ENCODE measurements at places on chromosomes 3 and 15.

- no peak for DNase-seq
Observed at GRCh38 chr3:175573226-175573625, 714.1 kb downstream of the NAALADL2 start.

GRCh38 chr15:70274255-70274880, 176.7 kb upstream of the TLE3 start:
- no peak for DNase-seq

- DNase-seq = no peak
Observed at GRCh38 chr3:162799910-162800309, 1303.3 kb downstream of the OTOL1 start.

DNA sequence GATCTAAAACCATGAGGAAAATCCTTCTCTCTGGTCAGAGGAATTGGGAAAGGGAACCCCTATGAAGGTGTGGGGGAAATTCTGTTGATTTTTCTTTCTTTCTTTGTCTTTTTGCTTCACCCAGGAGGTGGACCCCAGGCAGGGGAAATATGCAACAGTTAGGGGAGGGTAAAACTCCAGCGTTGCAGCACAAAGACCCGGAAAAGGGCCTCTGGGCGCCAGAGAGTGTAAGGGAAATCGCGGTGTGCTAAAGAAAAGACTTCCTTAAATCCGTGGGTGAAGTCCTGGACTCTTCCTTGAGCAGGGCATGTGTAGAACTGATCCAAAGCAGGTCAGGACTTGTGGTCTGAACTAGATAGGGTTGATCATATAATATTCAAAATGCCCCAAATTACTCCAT, 11.1 kb upstream of the TBC1D21 start:
- no peak for DNase-seq

DNA sequence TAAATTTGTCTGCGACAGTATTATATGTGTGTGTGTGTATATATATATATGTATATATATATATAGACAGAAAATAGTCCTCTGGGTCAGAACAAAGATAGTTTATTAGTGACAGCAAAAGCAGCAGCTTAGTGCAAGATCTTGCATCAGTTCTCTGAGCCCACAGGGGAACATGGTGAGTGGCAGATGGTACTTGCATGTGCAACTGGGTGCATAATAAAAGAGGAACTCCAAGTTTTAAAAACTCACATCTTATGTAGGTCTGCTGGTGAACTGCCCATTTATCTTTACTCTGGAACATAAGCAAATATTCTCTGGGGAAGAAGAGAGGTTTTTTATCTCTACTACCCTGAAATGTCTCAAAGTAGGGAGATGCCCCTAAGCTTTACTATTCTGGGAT, 276.4 kb downstream of the POLQ start:
- DNase-seq = no peak

DNA sequence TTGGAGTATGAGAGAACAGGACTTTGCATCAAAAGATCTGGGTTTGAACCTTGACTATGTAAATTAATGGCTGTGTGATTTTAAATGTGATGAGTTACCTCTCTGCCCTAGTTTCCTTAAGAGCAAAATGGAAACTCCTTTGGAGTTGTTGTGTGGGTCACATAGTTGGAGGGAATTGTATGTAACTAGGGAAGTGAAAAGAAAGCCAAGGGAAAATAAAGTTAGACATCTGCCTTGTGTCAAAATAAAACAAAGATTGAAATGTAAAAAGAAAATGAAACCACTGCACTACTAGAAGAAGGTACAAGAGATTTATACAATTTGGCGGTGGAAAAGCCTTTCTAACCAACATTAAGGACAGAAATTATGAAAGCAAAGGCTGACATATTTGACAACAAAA, 1.7 kb upstream of the EHD4 start:
- DNase-seq = no peak

GRCh38 chr3:108406661-108407206, 103.7 kb downstream of the MYH15 start:
- DNase-seq = peak; percentile 48

DNA sequence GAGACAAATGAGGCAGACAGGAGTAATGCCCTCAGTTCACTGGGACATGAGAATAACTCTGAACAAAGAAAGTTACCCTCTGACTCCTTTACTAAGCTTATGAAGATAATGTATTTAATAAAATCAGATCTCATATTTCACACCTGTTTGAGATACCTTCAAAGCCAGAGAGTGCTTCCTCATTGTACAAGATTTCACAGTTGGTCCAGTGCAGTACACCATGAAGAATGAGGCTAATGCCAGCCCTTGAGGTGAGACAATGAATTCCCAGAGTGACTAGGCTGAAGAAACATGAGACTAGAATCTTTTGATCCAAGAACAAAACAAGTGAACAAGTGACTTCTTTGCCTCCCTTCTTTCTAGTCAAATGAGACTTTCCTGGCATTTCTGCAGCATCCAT, 1133.8 kb downstream of the TUSC7 start:
- no peak for DNase-seq

- no peak for DNase-seq
Observed at GRCh38 chr3:169268286-169268776, 395.2 kb downstream of the MECOM start.

DNA sequence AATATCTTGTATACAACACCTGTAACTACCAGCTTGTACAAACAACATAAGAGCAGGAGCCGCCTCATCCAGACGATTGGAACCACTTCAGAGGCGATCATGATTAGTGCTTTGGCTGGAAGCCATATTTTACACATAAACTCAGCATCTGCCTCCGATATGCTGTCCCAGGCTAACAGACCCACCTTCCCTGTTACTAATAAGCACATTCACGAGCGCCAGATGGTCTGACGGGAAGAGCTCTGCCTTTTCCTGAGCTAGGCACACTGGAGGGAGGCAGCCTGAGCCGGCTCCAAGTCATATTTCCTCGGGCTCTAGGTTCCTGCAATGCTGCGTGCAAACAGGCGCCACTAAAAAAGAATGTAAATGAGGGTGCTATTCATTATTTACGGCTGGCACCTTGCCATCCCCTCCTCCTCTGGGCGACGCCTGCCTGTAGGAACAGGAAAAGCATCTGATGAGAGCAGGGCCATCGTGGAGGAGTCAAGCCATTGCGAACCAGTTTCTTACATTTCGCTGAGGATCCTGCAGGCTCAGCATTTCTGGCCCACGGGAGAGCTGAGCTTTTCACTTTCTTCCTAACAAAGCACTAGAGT, 98.2 kb downstream of the ANXA2 start:
- DNase-seq = no peak

DNA sequence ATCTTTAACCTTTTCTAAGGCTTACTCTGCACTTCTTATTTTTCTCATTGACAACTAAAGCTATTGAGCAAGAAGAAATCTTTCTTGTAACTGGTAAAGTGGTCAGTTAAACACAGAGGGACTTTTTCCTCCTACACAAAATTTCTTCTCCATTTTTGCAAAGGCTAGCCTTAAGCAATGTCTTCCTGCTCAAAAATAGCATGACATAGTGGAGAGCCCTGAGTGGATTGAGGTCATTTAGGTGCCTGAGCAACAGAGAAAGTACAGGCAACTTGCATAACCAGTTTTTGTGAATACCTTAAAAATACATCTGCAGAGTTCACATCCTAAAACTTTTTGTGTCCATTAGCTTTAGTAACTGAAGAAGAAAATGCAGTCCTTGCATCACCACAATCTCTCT, 144.7 kb upstream of the TTC14 start:
- DNase-seq = no peak

DNA sequence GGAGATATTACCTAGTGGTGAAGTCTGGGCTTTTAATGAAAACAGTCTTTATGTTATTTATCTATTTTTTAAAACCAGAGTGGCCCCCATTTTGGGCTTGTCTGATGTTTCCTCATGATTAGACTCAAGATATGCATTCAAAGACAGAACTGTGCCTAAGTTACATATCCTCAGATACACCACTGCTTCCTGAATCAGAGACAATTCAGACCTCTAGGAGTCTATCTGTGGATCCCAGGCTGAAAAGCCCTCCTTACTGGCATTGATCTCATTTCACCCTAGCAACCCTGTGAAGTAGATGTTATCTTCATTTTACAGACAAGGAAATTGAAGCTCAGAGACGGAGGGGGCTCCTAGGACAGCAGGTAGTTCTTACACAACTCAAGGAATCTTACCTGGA, 16.8 kb upstream of the TGM5 start:
- no peak for DNase-seq

- no peak for DNase-seq
Observed at GRCh38 chr3:113825090-113825489, 13.5 kb upstream of the GRAMD1C start.

DNA sequence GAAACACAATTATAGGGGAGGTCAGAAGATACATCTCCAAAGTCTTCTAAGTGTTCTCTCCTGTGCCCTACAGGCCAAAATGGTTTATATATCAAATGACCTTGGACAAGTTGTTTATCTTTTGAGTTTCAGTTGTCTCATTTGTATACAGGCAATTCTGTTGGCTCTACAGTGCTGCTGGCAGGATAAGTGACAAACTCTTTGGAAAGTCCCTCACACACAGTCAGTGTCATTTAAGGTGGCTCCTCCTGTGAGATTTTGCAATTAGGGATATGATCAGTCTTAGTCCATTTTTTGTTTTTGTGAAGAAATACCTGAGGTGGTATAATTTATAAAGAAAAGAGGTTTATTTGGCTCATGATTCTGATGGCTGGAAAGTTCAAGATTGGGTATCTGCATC, 1035.8 kb upstream of the CFAP20DC start:
- DNase-seq = no peak

- DNase-seq = no peak
Observed at GRCh38 chr3:188750617-188751016, 421.2 kb upstream of the TPRG1 start.

DNA sequence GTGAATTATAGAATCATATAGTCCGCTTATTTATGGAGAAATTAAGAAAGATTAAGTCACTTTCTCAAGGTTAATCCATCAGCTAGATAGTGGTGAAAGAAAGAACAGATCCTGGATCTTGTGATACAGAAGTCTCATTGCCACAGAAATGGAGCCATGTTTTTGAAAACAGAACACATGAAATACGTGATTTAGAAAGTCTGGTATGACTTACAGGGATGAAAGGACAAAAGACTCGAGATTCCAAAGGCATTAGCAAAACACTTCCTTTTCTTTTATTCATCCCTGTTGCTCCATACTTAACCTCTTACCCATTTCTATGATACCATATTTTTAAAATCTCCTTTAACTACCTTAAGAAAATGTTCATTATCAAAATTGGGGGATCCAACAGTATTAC, 40.0 kb upstream of the TEX9 start:
- DNase-seq = no peak

GRCh38 chr3:14169435-14169834, 9.0 kb downstream of the XPC start:
- no peak for DNase-seq

DNA sequence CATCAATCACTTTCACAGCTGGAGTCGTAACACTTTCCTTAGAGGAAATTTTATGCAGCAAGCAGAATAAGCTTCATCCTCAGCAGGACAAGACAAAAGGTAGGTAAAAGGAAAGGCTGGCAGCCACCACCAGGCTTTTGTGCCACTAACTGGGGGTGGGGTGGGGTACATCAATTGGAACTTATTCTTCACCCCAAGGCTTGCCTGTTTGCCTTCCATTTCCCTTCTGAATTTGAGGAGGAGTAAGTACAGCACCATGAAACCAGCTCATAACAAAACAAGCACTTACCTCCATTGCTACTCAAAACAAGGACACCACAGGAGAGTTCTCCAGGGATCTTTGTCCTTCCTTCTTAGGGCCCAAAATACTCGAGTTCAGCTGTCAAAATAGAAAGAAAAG, 296.8 kb downstream of the ARRDC4 start:
- no peak for DNase-seq

DNA sequence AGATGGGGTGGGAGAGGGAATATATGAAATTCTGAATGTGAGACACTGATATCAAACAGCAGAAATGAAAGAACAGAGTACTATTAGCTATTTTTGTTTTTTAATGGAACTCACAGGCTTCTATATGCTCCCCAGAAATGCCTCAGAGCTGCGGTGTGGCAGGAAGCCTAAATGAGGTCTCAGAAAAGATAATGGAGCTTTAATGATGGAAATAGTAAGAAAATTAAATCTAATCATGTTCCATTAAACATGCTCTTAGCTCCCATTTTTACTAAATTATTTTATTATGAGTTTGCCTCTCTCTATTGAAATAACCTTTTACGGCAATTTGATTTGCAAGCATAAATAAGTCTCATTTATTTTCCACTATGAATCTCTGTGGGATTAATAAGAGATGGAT, 378.9 kb downstream of the ULK4 start:
- no peak for DNase-seq

DNA sequence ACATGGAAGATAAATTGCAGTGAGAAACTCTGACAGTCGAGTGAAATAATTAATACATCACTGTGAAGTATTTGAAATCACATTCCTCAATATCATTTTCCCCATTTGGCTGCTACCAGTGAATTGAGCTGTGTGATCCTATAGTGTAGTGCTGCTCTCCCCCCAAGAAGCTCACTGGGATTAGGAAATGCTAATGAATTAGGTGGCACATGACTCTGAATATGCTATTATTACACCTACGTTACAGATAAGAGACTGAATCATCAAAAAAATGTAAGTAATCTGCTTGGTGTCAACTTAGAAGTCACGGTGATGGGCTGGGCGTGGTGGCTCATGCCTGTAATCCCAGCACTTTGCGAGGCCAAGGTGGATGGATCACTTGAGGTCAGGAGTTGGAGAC, 34.7 kb upstream of the SYNM start:
- DNase-seq = no peak

DNA sequence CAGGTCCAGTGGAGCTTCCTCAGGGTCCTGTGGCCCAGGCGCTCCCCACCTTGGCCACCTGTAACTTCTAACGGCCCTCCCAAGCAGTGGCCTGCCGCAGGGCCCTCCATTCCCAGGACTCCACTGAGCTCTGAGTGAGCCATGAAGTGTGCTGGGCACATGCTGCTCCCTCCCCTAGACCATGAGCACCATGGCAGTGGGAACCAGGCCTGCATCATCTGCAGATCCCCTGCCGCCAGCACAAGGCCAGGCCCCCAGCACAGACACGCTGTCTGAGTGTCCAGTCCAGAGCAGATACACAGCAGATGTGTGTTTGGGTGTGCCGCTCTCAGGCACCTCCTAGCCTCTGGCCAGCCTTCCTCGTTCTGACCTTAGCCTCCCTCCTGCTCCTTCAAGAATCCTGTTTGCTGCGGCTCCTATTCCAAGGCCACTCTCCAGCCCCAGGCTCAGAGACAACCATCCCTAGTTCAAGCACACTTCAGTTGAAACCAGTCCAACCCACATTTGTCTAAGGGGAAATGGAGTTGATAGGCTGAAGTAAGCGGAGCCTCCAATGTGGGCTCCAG, 7.0 kb upstream of the KLF15 start:
- no peak for DNase-seq
